ENCODE measurements at places on chromosomes 11 and 22.

DNA sequence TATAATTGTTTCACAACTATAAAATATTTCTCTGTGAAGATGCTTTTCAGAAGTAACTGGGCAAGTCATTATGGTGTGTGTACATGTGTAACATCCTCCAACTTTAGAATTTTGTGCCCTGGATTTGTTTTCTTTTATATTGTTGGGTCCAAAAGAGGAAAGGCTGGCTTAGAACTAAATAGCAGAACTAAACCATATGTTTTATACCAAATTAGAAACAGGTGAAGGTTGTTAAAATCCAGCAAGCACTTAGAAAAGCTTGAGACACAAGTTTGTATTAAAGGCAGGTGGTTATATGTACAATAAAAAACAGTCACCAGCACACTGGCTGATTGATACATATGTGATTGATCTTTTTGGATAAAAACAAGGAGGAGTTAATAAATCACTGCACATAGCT lies 158.5 kb downstream of the WNT11 start:
- no peak for DNase-seq

- no peak for DNase-seq
These were observed at the start of gene RRAS2 for GRCh38 chr11:14358729-14359439. TSS of gene RRAS2 (minus strand) at chr11:14359183. CDS start at chr11:14358870, 313 bp downstream.

GRCh38 chr11:22728600-22729389 lies 62.4 kb downstream of the GAS2 start:
- DNase-seq: no peak

- DNase-seq: no peak
These were observed 166.2 kb downstream of the OPCML start for GRCh38 chr11:133366147-133366546.

- no peak for DNase-seq
These were observed 42.9 kb upstream of the DDI1 start for GRCh38 chr11:103993507-103993906.

DNA sequence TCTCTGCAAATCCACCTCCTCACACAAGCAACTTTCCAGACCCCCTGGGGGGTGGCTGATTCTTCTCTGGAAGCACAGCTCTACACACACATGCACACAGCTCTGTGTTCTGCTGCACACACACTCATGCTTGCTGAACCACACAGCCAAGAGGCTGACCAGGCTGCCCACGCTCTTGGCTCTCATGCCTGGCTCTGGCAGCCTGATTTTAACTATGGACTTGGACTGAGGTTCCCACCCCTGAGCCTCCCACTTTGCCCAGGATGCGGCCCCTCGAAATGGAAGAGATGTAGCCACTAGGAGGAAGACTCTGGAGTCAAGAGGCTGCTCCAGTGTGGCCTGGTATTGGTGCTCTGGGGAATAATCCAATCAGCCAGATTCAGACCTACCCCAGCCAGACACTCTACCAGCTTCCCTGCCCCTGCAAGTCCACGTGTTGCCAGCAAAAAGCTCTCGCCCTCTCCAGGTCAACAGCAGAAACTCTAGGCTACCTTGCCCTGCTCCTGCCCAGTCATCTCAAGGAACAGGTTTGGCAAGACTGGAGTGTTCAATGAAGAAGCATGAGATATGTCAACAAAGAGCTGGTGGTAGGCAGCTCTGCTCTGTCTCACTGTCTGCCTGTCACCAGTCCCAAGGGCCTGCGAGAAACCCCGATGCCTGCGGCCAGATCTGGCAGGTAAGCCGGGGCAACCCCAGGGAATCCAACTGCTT lies 8.8 kb upstream of the CASTOR1 start:
- DNase-seq: no peak

DNA sequence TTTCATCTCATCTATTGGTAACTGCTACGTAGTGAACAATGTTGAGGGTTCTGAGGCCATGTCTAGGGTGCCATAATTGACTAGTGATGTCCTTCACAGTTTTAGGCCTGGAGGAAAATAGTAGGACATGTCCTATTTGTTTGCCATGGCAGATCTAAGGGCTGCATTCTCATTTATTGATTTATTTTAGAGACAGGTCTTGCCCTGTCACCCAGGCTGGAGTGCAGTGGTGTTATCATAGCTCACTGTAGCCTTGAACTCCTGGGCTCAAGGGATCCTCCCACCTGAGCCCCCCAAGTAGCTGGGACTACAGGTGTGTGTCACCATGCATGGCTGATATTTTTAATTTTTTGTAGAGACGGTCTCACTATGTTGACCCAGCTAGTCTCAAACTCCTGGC lies 5.2 kb downstream of the CEP164 start:
- DNase-seq: no peak

GRCh38 chr11:113408206-113408605 lies 20.6 kb downstream of the ANKK1 start:
- no peak for DNase-seq

GRCh38 chr22:20565079-20565734 lies 57.8 kb downstream of the MED15 start:
- DNase-seq: no peak

GRCh38 chr11:115345361-115345760 lies 158.9 kb downstream of the CADM1 start:
- DNase-seq: no peak

GRCh38 chr11:81394311-81394710 lies 1339.4 kb downstream of the FAM181B start:
- DNase-seq: no peak

DNA sequence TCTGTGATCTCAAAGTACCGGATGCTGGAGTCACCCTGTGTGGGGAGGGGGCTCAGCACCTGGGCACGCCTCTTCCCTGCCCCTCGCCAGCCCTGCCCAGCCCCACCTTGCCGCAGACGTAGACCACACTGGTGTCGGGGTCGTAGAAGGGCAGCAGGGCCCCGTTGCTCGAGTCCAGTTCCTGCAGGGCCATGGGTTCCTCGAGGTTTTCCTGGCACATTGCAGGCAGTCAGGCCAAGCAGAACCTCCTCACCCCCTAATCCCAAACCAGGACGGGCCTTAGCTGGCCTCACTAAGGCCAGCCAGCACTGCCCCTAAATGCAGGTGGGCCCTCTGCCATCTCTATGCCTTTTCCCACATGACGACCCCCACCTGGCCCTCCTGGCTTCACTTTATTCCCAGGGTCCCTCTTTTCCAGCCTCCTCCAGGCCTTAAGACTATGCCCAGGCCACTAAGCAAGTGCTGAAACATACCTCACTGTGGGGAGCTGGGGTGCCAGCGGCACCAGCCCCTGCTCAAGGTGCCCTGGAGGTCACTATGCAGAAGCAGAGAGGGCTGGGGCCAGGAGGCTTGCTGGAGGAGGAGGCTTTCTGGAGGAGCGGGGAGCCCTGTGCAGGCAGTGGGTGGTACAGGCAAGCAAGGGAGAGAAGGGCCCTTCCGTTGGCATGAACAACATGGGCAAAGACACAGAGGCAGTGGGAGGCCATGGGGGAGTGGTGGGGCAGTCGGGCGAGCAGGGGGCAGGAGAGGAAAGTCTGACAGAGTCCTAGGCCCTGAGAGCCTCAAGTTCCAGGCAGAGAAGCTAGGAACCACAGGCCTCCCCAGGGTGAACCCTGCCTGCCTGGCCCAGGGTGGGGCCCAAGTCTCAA lies 2.8 kb downstream of the CORO1B start:
- DNase-seq: no peak

DNA sequence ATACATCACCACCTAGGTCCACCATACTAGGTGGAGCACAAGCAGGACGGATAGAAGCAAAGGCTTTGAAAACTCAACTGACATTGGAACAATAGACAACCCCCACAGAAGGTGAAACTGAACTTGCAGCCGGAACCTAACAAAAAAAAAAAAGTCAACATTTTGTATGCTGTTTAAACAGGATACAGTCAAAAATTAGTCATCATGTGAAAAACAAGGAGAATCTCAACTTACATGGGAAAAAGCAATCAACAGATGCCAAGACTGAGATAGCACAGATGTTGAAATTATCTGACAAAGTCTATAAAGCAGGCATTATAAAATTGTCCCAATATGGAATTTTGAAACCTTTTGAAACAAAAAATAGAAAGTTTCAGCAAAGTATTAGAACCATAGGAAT lies 123.8 kb downstream of the RAB38 start:
- DNase-seq: no peak

- DNase-seq: no peak
These were observed 63.5 kb downstream of the ATM start for GRCh38 chr11:108286370-108286769.

GRCh38 chr22:30694640-30695350 lies at the start of gene OSBP2:
TSS of gene OSBP2 (plus strand) at chr22:30694874. CDS start at chr22:30694910, 36 bp downstream.
- no peak for DNase-seq

GRCh38 chr11:115739146-115739545 lies 234.9 kb upstream of the CADM1 start:
- no peak for DNase-seq

DNA sequence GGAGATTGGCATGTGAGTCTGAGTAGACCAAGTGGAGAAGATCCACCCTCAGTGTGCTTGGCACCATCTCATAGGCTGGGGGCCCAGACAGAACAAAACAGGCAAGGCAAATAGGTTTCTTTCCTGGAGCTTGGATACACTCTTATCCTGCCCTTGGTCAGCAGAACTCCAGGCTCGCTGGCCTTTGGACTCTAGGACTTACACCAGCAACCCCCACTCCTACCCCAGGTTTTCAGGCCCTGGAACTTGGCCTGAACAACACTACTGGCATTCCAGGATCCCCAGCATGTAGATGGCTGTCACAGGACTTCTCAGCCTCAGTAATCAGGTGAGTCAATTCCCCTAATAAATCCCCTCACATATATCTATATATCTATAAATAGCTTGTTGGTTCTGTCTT lies 637.7 kb downstream of the OPCML start:
- no peak for DNase-seq

DNA sequence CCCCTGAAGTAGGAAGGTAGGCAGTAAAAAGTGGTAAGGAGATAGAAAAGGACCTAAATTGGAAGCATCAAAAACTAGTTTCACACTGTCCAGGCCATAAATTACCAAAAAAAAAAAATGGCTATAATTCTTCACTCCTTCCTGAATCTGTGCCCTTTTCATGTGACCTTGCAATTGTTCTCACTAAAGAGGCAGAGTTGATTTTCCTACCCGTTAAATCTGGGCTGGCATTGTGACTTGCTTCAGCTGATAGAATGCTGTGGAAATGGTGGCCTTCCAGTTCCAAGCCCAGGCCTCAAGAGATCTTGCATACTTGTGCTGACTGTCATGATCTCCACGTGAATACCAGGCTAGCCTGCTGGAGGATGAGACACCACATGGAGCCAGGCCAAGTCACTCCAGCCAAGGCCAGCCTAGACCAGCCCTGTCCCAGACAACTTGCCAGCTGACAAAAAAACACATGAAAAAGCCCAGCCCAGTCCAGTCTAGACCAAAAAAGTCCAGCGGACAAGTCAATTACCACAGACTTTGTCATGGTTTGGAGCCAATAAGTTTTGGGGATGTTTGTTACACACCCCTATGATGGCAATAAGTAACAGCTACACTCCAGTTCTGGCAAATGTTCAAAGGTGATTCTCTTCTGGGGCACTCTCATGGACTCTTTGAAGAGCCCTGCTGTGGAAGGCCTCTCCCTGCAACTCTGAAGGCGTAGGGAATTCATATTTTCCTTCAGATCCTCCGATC lies 51.4 kb upstream of the NUP50 start:
- DNase-seq: no peak

DNA sequence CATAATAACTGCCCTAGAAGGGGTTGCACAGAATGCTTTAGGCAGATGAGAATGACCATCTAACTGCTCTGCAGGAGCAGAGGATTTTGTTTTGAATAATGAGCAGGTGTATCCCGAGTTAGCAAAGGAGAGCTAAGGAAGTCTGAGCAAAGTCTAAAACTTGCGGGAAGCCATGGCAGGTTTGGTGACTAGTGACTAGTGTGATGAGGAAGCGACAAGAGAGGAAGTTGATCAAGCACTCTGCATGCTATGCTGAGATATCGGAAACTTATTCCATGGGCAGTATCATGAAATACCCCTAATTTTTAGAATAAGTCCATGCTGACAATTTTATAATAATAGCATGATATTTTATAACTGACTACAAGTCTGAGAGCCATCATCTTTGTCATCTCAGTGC lies 12.9 kb downstream of the OLFML1 start:
- no peak for DNase-seq

- no peak for DNase-seq
These were observed 61.6 kb upstream of the PLET1 start for GRCh38 chr11:112322173-112322790.

GRCh38 chr11:39412117-39412516 lies 2047.3 kb downstream of the LRRC4C start:
- DNase-seq: no peak

DNA sequence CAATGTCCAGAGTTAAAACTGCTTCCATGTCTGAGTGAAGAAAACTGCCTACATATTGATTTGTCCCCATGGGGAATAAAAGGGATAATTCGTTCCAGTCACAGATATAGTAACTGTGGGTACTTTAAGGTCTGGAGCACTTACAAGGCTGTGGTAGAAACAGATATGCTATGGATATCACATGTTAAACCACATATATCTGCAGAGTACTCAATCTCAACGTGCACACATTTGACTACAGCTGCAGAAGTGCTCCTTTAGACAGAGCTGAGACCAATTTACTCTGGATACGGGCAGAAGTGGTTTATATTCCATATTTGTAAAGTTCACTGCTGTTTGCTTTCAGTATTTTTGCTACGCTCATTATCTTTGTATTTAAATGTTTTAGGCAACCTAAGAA lies 9.7 kb upstream of the MS4A2 start:
- no peak for DNase-seq

DNA sequence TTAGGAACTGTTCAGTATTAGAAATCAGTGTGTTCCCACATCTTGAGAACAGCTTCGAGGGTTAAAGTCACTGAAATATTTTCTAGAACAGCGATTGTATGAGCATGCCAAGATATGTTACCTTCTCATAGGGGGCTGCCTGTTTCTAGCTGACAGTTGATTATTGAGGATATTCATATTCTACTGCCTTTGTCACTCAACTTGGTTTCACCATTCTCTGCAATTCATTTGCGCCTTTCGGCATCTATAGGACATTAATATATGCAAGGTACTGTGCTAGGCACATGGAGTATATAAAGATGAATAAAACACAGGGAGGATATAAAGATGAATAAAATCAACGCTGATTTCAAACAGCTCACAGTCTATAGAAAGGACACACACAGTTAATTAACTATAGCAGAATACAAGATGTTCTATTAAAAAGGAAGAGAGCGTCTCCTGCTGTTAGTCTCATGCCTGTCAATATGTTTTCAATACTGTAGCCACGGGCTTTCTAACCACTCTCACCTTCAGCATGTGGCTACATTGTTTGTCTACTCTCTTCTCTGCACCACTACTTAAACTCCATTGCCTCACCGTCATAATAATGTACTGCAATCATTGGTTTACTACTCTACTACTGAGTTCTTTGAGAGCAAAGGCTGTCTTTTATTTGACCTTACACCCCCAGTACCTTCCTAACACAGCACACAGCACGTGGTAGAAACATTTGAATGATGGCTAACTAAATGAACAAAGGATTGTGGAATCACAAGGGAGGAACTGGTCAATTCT lies 81.9 kb downstream of the RAB30 start:
- no peak for DNase-seq

DNA sequence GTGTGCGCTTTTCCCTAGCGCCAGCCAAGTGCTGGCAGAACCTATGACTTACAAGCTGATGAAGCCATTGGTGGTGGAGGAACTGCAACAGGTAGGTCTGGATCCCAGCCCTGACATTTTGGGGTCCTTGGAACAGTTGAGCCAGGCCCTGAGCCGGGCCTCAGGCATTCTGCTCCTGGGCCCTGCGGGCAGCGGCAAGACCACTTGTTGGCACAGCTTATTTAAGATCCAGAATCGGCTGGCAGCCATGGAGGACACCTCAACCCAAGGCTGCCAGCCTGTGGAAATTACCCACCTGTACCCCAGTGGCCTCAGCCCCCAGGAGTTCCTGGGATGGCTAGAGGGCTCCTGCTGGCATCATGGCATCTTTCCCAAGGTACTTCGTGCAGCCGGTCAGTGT lies 49.7 kb downstream of the DNHD1 start:
- DNase-seq: no peak

GRCh38 chr11:927871-928270 lies 2.2 kb downstream of the AP2A2 start:
- no peak for DNase-seq
